ENCODE measurements at places on chromosomes 1 and 21. TPM values are rescaled to one million over a fixed set of nuclear protein-coding genes. Genes with fewer than 3 reads are reported as not detected.

DNA sequence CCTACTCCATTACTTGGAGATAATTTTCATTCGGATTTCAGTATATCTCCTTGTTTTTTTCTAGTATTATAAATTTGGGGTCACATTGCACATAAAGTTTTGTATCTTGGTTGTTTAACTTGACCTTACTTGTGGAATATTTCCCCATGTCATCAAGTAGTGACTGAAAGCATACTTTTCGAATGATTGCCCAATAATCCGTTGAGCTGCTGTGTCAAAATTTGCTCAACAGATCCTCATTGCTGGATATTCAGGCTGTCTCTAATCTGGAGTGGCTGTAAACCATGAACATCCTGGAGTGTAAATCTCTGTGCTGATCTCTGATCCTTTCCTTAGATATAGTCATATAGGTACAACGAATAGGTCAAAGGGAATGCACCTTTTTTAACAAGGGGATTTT, 4.9 kb downstream of the NIPAL3 start:
- DNase-seq: no peak

GRCh38 chr1:238606457-238606856, 715.7 kb upstream of the ZP4 start:
- DNase-seq: no peak

DNA sequence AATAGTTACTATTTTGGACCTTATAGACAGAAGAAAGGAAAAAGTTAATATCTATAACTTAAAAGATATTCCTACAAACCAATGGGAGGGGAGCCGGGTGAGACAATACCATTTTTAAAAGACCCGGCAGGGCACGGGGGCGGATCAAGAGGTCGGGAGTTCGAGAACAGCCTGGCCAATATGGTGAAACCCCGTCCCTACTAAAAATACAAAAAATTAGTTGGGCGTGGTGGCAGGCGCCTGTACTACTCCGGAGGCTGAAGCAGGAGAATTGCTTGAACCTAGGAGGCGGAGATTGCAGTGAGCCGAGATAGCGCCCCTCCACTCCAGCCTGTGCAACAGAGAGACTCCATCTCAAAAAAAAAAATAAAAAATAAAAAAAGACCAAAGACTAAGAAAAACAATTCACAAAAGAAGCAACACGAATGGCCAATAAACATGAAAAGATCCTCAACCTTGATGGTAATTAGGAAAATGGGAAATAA, 1.2 kb upstream of the PSMB2 start:
- DNase-seq: no peak

GRCh38 chr1:236281198-236281653, 532 bp downstream of the ERO1B start:
- no peak for DNase-seq

DNA sequence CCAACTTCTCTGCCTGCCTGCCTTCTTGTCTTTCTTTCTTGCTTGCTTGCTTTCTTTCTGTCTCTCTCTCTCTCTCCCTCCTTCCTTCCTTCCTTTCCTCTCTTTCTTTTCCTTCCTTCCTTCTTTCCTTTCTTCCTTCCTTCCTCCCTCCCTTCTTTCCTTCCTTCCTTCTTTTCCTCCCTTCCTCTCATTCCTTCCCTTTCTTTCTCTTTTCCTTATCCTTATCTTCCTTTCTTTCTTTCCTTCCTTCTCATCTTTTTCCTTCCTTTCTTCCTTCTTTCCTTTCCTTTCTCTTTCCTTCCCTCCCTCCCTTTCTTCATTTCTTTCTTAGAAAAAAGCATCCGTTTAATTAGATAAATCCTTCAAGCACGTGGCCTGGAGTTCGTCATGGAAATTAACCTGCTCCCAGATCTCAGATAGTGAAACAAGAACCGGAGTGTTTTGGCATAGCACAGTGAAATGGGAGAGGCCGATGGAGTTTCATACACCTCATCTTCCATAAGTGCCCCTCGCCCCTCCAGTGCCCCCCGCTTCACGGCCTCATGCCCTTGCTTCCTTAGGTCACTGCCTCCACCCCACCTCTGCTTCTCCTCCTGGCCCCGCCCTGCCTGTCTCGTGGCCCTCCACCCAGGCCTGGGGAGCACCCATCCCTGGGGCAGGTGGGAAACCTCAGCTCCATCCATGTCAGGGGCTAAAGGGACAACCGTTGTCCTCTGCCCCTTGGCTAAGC, 11.3 kb downstream of the CASZ1 start:
- no peak for DNase-seq

The SH2D5 gene
- 1.4 TPM for total RNA-seq

The HSD3B2 gene
- total RNA-seq: not detected

- no peak for DNase-seq
These were observed 64.1 kb downstream of the LRRN2 start for GRCh38 chr1:204621396-204621795.

DNA sequence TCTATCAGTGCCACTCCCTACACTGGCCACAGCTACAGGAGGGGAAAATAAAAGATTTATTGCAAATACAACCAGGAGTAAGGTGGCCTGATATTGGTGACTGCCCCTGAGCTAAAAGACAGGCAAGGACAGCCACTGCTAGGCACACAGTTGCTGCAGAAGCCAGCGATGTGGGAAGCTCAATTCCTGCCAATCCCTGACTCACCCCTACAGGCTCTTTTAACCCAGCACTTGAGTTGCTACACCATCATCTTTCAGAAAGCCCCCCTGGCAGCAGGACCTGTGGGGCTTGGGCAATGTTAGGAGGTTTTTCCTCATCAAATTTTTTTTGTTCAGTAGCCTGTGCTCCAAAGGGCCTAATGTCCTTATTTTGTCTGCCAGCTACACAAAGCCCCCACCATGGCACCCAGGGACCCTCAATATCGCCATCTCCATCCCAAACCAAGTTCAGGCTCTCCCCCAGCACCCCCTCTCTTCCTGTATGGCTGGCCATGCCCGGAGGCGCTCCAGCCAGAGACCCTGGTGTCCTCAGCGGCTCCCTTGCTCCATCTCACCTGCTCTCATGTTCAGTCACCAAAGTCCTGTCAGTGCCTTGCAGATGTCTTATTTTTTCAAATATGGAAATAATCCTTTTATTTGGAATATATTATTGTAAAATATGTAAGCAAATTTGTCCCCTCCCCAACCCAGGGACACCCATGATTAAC, 13.4 kb downstream of the CLEC20A start:
- no peak for DNase-seq

GRCh38 chr1:44511769-44512168, 106.7 kb downstream of the RNF220 start:
- no peak for DNase-seq

The RC3H1 gene
- 25.6 TPM for total RNA-seq
